ENCODE measurements at places on chromosomes 6 and 20. TPM values are rescaled to one million over a fixed set of nuclear protein-coding genes. Genes with fewer than 3 reads are reported as not detected.

BPIFB2 gene
- not detected for total RNA-seq

TMEM181 gene
- 10.1 TPM for total RNA-seq

TINAG gene
- total RNA-seq = not detected

- DNase-seq = no peak
These were observed 229.3 kb downstream of the CLIC5 start for GRCh38 chr6:45786355-45786781.

- DNase-seq = peak; percentile 26
These were observed 97.4 kb downstream of the BANF2 start for GRCh38 chr20:17797161-17797560.

DNA sequence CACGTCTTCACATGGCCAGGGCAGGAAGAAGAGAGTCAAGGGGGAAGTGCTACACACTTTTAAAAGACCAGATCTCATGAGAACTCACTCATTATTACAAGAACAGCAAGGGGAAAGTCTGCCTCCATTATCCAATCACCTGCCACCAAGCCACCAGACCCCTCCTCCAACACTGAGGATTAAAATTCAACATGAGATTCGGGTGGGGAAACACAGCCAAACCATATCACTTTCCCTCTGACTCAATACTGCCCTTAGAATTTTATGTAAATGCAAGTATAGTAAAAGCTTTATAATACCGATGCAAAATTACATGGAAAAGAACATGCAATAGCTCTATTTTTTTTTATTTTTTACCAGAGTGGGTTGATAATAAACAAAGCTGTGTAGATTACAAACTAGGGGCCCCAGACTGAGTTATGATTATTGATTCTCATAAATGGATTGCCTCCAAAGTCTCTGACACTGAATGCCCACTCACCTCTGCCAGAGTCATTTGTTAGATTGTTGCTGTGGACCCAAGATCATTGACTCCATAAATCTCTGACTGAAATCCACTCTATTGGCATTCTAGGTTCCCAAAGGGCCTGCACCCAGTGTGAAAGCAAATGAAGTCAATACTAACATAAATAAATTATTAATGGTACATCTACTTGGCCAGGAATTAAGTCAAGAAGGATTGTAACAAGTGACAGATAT is 184.8 kb upstream of the FUT9 start:
- DNase-seq = no peak

DNA sequence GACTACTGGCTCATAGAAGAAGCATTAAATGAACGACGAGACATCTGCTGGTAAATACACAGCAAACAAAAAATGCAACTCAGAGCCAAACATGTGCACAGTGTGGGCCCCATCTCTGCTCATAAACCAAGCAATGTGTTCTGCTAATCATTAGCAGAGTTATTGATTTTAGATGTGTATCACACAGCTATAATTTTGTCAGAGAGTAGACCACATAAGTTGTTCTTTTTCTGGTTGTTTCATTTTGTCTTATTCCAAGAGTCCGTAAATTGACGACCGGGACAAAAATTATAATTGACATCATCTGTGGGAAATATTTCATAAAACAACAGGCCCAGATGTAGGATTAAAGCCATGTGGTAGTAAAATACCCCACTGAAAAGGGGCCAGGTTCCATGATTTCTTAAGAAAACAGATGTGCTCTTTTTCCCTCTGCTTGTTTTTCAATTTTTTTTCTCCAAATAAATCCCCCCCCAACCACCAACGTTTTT is 423.6 kb downstream of the HAO1 start:
- DNase-seq = no peak

GRCh38 chr20:8421981-8422380 is 289.9 kb downstream of the PLCB1 start:
- no peak for DNase-seq

DNA sequence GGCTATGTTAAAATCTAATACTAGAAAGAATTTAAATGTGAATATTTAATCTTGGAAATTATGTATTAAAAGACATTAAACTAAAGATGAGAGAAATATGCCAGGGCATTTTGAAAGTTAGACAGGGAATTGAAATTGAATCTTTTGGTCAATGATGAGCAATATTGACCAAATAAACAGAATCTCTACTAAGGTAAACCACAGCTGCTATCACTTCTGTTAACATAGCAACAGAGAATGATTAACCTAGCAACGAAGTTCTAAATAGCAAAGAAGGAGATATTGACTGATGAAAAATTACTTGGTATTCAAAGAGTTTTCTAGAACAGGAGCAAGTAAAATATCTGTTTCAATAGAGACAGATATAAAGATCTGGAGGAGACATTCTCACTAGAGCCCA is 45.2 kb upstream of the RSPO3 start:
- no peak for DNase-seq

DNA sequence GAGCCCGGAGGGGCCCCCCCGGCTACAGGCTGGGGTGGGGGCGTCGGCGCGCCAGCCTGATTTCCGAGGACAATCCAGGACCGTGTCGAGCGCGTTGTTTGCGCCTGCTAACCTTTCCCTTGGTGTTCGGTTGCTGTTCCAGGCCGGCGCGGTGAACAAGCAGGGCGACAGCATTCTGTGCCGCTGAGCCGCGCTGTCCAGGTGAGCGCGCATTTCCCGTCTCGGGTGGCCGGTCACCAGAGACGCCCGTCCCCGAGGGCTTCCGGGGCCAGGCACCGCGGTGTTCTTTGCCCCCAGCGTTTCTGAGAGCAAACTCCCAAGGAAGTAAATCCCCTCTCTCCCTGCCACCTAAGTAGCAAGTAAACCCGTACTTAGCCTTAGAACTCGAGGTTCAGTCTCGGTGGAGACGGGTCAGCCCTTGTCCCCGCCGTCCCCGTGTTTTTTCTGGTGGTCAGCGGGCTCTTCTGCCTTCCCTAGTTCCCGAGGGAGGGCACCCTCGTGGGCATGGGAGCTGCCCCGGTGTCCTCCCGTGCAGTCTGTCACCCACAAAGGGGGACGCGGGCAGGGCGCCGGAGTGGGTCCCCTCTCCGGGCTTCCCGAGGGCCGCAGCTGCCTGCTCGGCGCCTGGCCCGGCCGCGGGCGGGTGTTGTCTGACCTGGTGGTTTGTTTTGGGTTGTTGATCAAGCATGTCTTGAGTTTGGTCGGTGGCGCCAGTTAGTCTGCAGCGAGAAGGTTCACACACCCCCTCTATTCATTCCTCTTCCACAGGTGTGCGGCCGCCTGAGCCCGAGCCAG is 1.5 kb downstream of the ID4 start:
- no peak for DNase-seq

DNA sequence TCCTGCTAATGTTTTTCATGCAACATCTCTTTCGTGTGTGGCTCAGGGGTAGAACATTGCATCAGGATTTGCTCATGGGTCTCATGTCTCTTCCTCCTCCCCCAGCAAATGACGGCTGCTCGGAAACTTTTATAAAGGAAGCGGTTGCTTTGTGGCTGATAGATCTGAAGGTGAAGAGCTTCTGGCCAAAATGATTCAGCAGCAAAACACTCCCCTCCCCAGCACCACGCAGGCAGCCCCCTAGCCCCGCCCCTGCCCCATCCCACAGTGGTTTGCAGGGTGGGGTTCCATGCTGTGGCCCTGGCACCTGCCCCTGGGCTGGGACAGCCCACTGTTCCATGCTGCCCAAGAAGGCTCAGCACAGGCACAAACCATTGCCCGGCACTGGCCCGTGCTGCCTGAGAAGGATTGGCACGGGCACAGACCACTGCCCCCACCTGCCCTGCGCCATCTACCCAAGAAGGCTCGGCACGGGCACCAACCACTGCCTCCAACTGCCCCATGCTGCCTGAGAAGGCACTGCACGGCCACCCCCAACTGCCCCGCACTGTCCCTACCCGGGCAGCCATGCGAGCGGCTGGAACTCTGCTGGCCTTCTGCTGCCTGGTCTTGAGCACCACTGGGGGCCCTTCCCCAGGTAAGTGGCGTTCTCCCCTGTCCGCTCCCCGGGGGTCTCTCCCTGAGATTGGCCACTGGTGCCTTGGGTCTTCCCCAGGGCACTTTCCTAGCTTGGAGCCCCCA is at the start of gene CST7:
Gene CST7 (plus strand): TSS at position 331 of the 741 bp plus-strand sequence. CDS start 237 bp downstream, at position 568.
- peak; percentile 94 for DNase-seq

GRCh38 chr6:134821928-134822864 is 127.7 kb downstream of the ALDH8A1 start:
- DNase-seq = no peak

GRCh38 chr6:101912311-101912710 is 518.8 kb downstream of the GRIK2 start:
- no peak for DNase-seq

DNA sequence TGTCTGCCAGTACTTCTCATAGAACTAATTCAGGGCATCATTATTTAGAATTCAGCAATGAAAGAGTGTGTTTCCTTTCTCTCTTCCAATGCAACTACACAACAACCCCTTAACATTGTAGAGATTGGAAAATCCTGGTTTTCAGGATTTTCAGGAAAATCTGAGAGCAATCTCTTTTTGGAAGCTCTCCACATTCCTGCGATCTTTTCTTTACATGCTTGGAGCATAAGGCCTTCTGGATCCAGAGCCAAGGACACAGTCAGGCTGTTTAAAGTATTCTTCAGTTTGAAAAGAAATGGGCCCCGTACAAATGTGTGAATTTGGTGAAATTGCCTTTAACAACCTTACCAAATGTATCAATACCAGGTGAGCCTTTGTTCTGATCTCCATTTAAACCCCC is 469.7 kb downstream of the PKHD1 start:
- DNase-seq = no peak

- no peak for DNase-seq
These were observed 44.0 kb upstream of the POU5F1 start for GRCh38 chr6:31214516-31214915.

GRCh38 chr6:124792386-124792785 is 169.9 kb upstream of the RNF217 start:
- no peak for DNase-seq

DNA sequence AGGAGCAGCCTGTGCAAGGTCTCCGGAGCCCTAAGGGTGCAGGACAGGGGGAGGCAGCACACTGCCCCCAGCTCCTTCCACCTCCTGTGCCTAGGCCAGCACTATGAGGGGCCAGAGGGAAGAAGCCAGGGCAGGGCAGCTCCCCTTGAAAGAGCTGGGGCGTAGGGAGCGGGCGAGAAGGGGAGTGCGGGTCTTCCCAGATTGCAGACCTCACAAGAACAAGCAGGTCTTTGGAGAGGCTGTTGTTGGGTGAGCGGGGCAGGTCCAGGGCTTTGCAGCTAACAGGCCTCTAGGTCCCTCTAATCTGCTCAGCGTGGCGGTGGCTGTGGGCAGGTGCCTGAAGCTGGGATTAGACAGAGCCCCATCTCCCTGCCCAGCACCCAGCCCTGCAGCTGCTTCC is 22.4 kb upstream of the CST1 start:
- no peak for DNase-seq

DNA sequence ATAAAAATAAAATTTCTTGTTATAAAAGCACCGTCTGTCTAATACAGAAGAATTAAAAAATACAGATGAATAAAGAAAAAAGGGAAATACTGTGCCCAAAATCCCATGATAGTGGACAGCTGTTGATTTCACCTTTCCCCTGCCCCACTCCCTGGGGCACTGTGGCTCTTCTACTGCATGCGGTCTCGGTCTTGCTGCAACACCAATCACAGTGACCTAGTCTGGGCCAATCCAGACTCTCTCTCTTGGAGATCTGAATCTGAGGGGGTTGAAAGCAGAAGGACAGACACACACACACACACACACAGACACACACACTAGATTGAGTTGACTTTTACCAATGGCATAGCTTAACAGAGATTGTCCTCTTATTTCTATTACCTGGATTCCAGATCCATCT is 70.5 kb upstream of the FYN start:
- no peak for DNase-seq

- DNase-seq = no peak
These were observed 82.9 kb downstream of the OGFRL1 start for GRCh38 chr6:71371559-71371958.

GRCh38 chr6:144055121-144055931 is 40.0 kb downstream of the SF3B5 start:
- peak; percentile 86 for DNase-seq

DNA sequence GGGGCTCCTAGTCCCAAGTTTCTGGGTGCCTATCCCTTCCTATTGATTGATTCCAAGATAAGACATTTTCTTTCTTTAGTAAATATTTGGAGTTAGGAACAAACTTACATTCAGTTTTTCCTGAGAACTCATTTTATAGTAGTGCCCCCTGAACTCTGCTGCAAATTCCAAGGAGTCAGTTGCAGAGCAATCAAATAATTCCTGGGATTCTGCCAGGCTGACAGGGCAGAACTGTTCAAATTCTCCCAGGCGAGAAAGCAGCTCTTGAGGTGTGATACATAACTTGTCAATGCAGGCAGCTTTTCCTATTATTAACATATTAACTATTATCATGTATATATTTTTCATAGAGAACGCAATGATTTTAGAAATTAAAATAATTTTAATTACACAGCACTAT is 15.9 kb upstream of the ZBTB24 start:
- DNase-seq = no peak

GRCh38 chr6:134195164-134195906 is 122.6 kb downstream of the SGK1 start:
- no peak for DNase-seq

Data from activated CD8-positive, alpha-beta T cell treated with anti-CD3 and anti-CD28 coated beads for 36 hours (primary cell).